RKO (cell line): ENCODE measurements at places on chromosomes 5 and 9.
A peak's percentile ranks its signal among the peaks of the same experiment; 100 is the strongest.

GRCh38 chr5:82911910-82912309, 165.3 kb downstream of the TMEM167A start:
- no peak for DNase-seq

GRCh38 chr5:162193012-162193411, 125.4 kb downstream of the GABRG2 start:
- DNase-seq, result no peak

DNA sequence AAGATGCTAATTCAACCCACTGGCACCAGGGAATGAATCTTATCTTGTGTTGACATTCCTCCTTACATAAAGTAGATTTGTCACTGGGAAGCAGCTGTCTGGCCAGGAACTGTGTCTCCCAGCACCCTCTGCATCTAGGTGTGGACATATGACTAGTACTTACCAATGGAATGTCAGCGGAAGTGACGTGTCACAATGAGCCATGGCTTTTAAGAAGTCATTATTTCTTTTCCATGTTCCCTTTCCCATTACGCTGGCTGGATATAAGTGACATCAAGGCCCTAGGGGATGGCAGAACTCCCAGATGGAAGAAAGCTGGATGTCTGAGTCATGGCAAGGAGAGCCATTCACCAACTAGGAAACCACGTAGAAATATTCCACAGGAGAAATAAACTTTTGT, 84.7 kb upstream of the MAST4 start:
- peak; percentile 58 for DNase-seq

DNA sequence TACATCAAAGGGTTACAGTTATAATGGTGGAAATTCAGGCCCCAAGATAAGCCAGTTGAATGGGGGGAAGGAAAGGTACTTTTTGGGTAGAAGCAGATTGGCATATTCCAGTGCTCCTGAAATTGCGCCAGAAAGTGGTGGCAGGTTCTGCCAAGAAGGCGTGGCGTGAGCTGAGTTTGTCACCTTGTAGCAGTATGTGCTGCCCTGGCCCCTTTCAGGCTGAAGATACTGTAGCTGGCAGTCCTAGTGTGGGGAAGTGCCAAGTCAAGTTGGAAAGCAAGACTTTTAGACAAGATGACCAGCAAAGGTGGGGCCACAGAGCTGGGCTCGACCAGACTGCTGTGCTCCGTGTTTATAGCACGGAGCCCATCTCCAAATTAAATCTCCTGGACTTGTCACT, 133.6 kb upstream of the GLRA1 start:
- no peak for DNase-seq

DNA sequence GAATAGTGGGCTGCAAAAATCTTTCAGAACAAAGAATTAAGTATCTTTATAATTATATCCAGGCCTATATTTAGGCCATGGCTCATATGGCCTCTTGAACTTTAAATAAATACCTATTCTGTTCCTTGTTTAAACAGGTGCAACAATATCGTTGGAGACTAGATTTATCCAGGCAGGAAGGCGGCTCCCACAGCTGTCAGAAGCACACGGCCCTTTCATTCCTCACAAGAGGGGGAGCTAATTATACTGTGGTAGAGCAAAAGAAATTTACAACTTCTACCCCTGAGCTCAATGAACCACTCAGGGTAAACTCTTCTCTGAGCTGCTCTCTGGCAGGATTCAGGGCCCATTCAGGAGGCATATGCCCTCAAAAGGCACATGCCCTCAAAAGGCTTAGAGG, 31.3 kb downstream of the TMEM174 start:
- DNase-seq, result no peak
